ENCODE measurements at places on chromosomes 7 and 10.

- DNase-seq: peak; percentile 24
Measured at GRCh38 chr7:953547-954327, 743 bp downstream of the ADAP1 start.

- DNase-seq: no peak
Measured at GRCh38 chr10:43076311-43076875, 476 bp upstream of the RET start.

GRCh38 chr10:71388583-71389310, 8.0 kb upstream of the CDH23 start:
- no peak for DNase-seq

GRCh38 chr10:101272229-101272868, 43.1 kb upstream of the LBX1 start:
- peak; percentile 27 for DNase-seq

DNA sequence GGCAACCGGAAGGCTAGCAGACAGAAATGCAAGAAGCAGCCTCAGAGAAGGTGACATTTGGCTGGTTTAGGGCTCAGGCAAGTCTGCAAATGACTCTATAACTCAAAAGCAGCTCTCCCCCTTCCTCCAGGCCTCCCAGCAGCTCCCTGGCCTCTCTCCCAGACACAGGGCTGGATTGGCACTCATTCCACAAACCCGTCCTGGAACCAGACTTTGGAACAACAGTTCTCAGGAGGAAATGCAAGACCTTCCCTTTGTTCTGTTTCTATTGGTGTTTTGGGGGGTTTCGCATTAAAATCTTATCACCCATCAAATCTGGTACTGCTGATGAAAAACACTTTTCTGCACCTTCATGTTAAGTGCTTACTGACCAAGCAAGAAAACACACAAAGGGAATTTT, 40.3 kb upstream of the EFCAB10 start:
- DNase-seq: no peak

- no peak for DNase-seq
Measured at GRCh38 chr10:4429571-4429970, 396.4 kb upstream of the AKR1E2 start.

GRCh38 chr7:92412745-92413144, 34.5 kb upstream of the GATAD1 start:
- DNase-seq: no peak

DNA sequence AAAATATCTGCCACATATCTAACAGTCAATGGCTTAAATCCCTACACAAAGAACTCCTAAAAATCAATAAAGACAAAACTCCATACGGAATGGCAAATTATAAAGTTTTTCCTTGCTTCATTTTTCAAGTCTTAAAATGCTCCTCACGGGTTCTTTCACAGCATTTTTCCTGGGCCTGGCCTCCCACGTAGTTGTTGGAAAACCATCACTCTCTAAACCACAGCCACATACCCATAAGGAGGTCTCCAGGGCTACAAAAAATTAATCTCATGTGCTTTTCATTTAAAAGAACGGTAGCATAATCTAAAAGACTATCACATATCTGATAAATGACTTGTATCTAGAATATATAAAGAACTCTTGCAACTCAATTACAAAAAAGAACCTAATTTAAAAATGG, 2.9 kb downstream of the COA1 start:
- DNase-seq: no peak

DNA sequence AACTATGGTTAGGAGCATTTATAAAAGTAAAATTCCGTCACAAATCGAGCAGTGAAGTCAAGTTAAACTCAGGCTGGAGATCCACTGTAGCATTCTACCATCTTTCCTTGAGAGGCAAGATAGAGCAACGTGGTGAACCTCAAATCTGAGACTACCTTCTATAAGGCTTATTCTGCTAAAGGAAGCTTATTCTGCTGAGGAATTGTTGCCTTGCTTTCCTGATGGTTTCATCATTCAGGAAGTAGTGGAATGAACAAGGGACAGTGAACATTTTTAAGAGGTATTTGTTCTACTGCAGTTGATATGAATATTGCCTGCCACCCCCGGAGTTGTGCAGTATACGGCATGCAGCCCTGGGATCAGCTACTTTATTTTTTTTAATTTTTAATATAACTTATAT, 170.8 kb downstream of the VPS50 start:
- DNase-seq: no peak
